Smooth muscle cell of the brain vasculature (primary cell): ENCODE measurements at places on chromosomes 5 and 9.

- DNase-seq, result no peak
Measured at GRCh38 chr9:69173891-69174615, at the start of gene TJP2. TSS of gene TJP2 (plus strand) at chr9:69174277. CDS start at chr9:69174373, 96 bp downstream.

DNA sequence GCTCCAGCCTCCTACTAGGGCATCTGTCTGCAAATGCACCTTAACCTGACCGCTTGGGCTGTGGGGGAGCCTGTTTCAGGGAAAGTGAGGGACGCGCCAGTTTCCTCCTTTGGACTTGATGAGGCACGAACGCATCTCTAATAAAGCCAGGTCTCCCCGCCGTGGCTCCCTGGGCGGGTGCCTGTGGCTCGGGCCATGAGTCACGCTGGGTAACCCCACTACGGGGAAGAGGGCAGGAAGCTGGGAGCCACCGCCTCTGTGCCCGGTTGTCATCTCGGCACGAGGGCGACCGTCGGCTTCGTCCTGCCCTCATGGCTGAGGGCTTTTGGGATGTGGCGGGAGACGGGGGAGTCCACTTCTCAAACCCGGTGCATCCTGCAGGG lies 12.1 kb downstream of the NOTCH1 start:
- DNase-seq, result no peak

DNA sequence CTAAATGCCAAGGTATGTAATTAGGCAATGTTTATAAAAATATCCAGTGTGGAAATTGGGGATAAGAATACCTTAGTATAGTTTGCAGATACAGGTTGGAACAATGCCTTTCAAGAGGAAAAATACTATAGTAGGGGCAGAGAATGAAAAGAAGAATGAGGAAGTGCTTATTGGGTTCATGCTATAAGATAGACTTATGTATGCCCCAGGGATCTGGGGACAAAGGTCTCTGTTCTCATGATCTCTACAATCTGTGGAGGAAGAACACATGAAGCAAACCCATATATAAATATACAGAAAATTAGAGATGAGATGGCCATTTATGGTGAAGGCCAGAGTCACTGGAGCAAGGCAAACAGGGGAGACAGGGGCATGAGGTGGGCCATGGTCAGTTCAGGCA lies 106.5 kb upstream of the DAB2 start:
- DNase-seq, result no peak

DNA sequence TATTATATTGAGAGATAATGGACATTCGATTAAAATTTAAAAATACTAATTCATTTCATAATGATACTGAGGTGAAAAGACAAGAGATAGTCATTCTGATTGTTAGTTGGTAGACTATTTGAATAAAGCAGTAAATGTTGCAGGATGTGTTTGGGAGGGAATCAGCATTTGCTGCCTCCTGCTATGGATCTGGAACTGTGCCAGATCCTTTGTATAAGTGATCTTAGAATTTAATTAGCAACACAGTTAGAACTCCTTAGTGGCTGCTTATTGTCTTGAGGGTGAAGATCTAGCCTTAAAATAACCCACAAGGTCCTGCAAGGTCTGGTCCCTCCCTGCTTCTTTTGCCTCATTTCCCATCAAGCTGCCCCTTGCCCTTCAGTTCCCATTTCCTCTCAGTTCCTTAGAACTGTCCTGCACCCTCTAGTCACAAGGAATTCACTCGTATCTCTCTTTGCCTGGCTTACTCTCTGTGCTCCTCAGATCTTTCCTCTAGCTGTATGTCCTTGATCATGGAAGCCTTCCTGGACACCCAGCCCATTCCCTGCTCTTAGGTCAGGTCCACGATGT lies 12.5 kb downstream of the LECT2 start:
- DNase-seq, result no peak

DNA sequence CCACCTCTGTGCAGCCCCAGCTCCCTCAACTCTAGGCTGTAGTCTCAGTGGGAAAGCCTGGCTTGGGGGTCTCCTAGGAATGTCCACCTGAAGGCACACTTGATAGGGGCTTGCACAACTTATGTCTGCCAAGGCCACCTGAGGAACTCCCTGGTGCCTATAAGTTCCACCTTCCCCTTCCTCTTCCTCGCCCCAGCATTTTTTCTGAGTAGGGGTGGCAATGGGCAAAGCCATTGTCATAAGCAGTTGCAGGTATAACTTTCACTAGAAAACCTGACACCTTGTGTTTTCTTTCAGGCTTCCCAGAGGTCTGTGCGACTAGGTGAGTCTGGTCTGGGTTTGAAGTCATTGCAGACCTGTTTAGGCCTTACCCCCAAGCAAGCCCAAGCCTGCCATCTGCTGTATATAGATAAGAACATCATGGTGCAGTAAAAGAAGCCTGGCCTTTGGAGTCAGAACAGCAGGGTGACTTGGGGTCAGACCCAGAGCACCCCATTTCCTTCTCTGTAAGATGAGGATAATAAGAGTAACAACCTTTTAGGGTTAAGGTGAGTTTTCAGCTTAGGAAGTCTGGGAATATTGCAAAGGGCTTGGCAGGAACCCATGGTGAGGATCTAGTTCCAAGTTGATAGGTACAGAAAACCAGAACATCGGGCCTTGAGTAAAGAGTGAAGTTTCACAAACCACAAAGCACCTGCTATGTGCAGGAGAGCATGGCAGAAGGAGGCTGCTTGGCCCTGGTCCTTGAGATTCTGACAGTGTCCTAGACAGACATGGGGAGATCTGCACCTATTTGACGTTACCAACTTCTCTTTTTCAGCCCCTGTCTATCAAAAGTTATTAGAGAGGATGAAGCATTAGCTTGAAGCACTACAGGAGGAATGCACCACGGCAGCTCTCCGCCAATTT lies 33.8 kb downstream of the TGFBI start:
- no peak for DNase-seq

GRCh38 chr5:124528838-124529237 lies 217.6 kb downstream of the ZNF608 start:
- no peak for DNase-seq
